ENCODE measurements at places on chromosomes 16 and 17.
A peak's percentile ranks its signal among the peaks of the same experiment; 100 is the strongest.

DNA sequence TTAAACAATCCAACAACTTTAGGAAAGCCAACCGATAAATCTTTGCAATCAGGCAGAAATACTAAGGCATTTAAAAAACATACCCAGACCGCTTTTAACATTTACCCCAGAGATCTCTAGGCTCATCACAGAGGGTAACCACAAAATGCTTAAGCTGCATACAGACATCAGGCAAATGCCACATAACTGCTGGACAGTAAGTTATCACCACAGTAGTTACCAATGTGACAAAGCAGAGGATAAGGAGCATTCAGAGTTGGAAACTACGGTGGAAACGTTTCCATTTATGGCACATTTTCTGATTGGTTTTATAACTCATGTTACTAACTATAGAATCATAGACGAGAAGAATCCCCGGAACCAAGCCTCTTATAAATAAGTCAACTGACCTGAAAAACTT is 77.5 kb downstream of the KANSL1 start:
- no peak for DNase-seq

DNA sequence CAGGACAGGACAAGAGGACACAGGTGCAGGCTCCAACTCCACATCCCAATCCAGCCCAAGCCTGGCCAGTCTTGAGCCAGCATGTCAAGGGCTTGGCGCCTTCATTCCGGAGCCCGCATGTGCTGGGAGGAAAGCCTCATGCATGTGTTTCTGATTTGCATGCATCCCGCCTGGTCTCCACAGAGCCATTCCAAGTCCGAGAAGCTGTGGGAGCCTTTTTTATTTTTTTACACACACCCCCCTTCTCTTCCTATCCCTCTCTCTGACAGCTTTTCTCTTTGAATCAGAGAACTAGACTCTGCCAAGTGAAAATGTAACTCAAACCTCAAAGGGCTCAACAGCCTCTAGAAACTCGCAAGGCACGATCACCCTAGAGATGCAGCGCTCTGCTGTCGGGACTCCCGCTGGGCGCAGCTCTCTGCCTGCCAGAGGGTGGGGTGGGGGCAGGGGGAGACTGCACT is 45.1 kb downstream of the NOG start:
- no peak for DNase-seq

- DNase-seq, result no peak
Observed at GRCh38 chr16:62137996-62138395, 101.8 kb upstream of the CDH8 start.

GRCh38 chr16:30110661-30111060 is 2.7 kb downstream of the GDPD3 start:
- peak; percentile 47 for DNase-seq

- DNase-seq, result no peak
Observed at GRCh38 chr16:75820672-75821071, 94.4 kb upstream of the CPHXL start.

GRCh38 chr16:49023050-49023449 is 258.6 kb downstream of the CBLN1 start:
- DNase-seq, result peak; percentile 60

- DNase-seq, result peak; percentile 96
Observed at GRCh38 chr17:68759343-68760140, 158.4 kb upstream of the FAM20A start.

GRCh38 chr17:3524024-3524423 is 33.6 kb downstream of the TRPV3 start:
- no peak for DNase-seq

DNA sequence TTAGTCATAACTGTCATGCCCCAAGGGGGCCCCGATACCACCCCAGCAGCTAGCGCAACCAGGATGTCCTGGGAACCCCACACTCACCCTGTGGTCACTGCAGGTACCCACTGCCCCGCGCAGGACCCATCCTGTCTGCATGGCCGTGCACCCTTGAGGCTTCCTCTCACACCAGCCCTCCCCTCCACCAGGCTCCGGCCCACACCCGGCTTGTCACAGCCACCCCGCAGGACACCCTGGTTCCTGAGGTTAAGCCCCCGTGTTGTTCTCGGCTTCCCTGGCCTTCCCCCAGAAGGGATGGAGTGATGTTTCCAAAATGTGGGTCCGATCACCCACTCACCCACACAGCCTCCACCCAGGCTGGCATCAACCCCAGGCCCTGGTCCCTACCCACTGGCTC is 7.5 kb downstream of the DNASE1L2 start:
- DNase-seq, result no peak

GRCh38 chr16:19705146-19705501 is 12.9 kb downstream of the KNOP1 start:
- DNase-seq, result no peak
